ENCODE measurements at places on chromosomes 16 and 17.

- H3K36me3 ChIP-seq = peaks cover 2% of the 10 kb centered on the region
- peaks cover 66% of the 10 kb centered on the region for H3K27me3 ChIP-seq
- no peaks in the 10 kb centered on the region for H3K4me1 ChIP-seq
- DNase-seq = no peak
- H3K4me3 ChIP-seq = no peak overlapping the region
- H3K27ac ChIP-seq = no peak overlapping the region
These were observed 26.6 kb downstream of the ENGASE start for GRCh38 chr17:79101111-79101673.

DNA sequence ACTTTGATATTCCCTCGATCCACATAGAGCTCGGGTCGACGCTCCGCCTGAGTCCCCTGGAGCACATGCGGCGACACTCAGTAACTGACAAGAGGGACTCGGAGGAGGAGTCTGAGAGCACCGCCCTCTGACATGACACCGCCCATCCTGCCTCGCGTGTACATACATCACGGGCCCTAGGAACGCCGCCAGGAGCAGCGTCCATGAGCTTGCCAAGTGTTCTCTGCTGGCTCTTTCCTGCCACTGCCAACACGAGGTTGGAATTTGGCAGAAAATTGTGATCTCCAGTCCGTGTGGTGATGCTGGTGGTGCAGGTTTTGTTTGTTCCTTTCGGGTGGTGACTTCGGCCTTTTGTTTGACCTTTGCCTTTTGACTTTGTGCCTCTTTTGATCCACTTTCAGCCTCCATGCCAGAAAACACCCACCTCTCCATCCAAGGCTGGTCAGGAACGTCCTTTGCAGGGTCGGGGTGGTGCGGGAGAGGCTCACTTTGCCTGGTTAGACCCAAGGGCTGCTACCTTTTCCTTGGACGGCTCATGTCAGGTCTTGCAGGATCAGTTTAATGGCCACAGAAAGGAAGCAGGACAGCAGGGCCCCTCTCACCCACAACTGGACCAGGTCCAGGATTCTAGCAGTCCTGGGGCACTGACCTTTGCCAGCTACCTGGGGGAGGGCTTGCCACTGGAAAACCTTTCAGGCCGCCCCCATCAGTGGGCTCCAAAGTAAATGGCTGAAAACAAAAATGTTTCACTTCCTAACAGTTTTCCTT, 27.6 kb downstream of the ELAC2 start:
- H3K4me1 ChIP-seq = no peaks in the 10 kb centered on the region
- H3K27ac ChIP-seq = no peak overlapping the region
- H3K4me3 ChIP-seq = no peak overlapping the region
- DNase-seq = no peak
- H3K36me3 ChIP-seq = peaks cover 27% of the 10 kb centered on the region
- H3K27me3 ChIP-seq = no peaks in the 10 kb centered on the region

- H3K4me3 ChIP-seq = no peak overlapping the region
- no peak for DNase-seq
- no peaks in the 10 kb centered on the region for H3K4me1 ChIP-seq
- no peaks in the 10 kb centered on the region for H3K36me3 ChIP-seq
- no peak overlapping the region for H3K27ac ChIP-seq
These were observed 220.5 kb upstream of the CDH11 start for GRCh38 chr16:65342231-65342866.

GRCh38 chr17:59160157-59161025, 4.8 kb downstream of the PRR11 start:
- H3K36me3 ChIP-seq = peaks cover 7% of the 10 kb centered on the region
- no peak for DNase-seq
- peak overlapping the region; percentile 86 for H3K27ac ChIP-seq

GRCh38 chr17:40699371-40699770, 4.2 kb downstream of the KRT24 start:
- peaks cover 63% of the 10 kb centered on the region for H3K27me3 ChIP-seq
- H3K4me1 ChIP-seq = no peaks in the 10 kb centered on the region
- H3K36me3 ChIP-seq = no peaks in the 10 kb centered on the region
- no peak overlapping the region for H3K27ac ChIP-seq
- no peak overlapping the region for H3K4me3 ChIP-seq

GRCh38 chr16:9969580-9969979, 212.6 kb downstream of the GRIN2A start:
- no peaks in the 10 kb centered on the region for H3K36me3 ChIP-seq
- H3K27me3 ChIP-seq = peaks cover 26% of the 10 kb centered on the region
- DNase-seq = no peak
- H3K4me1 ChIP-seq = no peaks in the 10 kb centered on the region
- H3K4me3 ChIP-seq = no peak overlapping the region
- H3K27ac ChIP-seq = no peak overlapping the region

GRCh38 chr17:20294120-20294519, 173.2 kb downstream of the LGALS9B start:
- no peaks in the 10 kb centered on the region for H3K4me1 ChIP-seq
- H3K27me3 ChIP-seq = peaks cover 10% of the 10 kb centered on the region

DNA sequence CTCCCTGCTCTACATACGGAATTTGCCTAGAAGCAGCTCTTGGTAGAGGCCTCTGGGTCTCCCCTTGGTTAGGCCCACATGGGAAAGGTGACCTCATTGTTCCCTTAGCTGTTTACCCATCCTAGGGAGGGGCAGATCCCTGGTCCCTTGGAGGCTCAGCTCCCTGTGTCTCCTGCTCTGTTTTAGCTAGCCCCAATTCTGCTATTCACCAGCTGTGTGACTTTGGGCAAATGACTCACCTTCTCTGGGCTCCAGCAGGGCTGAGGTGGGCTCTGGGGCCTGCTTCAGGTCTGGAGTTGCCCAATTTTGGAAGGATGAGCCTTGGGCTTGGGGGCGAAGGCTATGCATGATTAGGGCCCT, 3.9 kb downstream of the ABCC3 start:
- no peak for DNase-seq
- no peak overlapping the region for H3K4me3 ChIP-seq
- H3K36me3 ChIP-seq = no peaks in the 10 kb centered on the region
- peaks cover 56% of the 10 kb centered on the region for H3K27me3 ChIP-seq

DNA sequence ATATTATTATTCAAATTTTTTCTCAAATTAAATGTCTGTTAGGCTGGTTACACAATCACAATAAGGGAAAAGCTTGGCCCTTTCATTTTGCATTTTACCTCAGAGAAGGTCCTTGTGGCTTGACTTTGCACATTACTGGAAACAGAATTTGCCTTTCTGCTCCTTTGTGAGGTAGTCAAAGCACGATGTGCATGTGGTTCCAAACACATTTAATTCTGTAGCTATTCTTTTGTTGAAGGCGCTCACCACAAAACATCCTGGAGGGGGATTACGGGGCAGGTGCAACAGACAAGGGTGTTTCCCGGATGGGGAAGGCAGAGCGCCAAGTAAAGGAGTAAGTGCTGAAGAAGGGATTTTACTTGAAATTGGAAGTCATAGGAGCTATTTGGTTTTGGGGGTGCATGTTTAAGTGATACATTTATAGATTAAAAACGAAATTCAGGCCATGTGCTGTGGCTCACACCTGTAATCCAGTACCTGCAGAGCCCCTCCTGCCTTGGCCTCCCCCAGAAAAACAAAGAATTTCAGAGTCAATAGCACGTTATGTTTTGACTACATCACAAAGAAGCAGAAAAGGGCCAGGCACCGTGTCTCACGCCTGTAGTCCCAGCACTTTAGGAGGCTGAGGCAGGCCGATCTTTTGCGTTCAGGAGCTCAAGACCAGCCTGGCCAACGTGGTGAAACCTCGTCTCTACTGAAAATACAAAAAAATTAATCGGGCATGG, 31.2 kb upstream of the TENT4B start:
- H3K36me3 ChIP-seq = peaks cover 2% of the 10 kb centered on the region
- no peak overlapping the region for H3K4me3 ChIP-seq
- no peak for DNase-seq
- peaks cover 9% of the 10 kb centered on the region for H3K4me1 ChIP-seq

DNA sequence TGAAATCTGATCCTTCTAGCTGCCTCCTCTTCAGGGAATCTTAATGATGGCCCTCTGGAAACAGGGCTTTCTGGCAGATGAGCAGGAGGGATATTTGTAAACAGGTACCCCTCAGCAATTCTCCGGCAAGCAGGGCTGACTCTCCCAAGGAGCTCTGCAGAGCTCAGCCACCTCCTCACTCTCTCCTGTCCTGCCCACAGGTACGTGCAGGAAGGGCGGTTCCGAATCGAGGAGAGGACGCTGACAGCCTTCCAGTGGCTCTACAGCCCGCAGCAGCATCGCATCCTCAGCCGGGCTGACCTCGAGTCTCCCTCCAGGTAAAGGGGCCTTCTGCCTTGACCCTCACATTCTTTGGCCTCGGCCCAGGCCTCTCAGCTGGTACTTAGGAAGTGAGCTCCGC, 20.7 kb upstream of the CCDC92B start:
- no peak overlapping the region for H3K4me3 ChIP-seq
- no peak overlapping the region for H3K27ac ChIP-seq
- peaks cover 3% of the 10 kb centered on the region for H3K36me3 ChIP-seq
- no peak for DNase-seq

DNA sequence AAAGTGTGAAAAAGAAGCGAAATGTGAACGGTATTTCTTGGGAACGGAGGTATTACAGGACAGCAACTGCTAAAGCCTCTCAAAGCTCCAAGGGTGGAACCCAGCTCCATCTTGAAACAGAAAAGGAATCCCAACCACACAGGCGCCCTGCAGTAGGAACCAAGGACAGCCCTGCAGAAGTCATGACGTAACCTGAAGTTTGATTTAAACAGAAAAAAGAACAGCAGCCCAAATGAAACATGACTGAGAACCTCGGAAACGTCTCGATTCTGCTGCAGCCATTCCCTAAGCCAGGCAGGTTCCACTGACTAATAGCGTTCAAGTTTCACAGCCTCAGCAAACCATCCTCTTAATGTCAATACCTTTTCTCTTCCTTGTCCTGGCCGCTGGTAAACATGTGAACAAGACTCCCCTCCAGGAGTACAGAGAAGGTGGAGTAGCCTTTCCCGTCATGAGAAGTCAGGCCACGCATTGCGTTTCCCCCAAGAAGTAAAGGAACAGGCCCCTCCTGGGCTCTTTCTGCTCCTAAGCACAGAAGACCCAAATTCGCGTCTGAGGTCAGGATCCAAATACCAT, 20.1 kb downstream of the SIAH1 start:
- peaks cover 28% of the 10 kb centered on the region for H3K4me1 ChIP-seq
- no peaks in the 10 kb centered on the region for H3K27me3 ChIP-seq
- no peak overlapping the region for H3K27ac ChIP-seq
- no peak for DNase-seq
- peak overlapping the region; percentile 89 for H3K4me3 ChIP-seq
- H3K36me3 ChIP-seq = peaks cover 13% of the 10 kb centered on the region

GRCh38 chr17:65181237-65182061, 44.3 kb downstream of the RGS9 start:
- DNase-seq = no peak
- H3K36me3 ChIP-seq = peaks cover 9% of the 10 kb centered on the region
- H3K4me3 ChIP-seq = peak overlapping the region; percentile 64
- no peaks in the 10 kb centered on the region for H3K27me3 ChIP-seq
- H3K4me1 ChIP-seq = peaks cover 78% of the 10 kb centered on the region
- H3K27ac ChIP-seq = peak overlapping the region; percentile 88

DNA sequence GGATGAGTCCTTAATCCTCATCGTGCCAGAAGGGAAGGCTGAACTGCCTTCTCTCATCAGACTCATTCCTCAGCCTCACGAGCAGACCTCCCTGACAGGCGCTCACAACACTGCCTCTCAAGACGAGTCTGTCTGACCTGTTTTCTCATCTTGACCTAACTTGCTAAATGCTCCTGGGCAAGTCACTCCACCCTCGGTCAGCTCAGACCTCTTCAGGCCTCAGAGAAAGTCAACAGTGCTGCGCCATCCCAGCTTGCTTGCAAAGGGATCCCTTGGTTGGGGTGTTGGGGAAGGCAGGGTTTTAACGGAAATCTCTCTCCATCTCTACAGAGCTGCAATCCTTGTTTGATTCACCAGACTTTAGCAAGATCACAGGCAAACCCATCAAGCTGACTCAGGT, 15.0 kb downstream of the SERPINF1 start:
- no peaks in the 10 kb centered on the region for H3K27me3 ChIP-seq
- peaks cover 17% of the 10 kb centered on the region for H3K36me3 ChIP-seq
- H3K4me3 ChIP-seq = no peak overlapping the region

- peak overlapping the region; percentile 3 for H3K27ac ChIP-seq
These were observed 11.4 kb upstream of the APOH start for GRCh38 chr17:66240630-66241029.

- no peak for DNase-seq
- no peaks in the 10 kb centered on the region for H3K4me1 ChIP-seq
- peaks cover 5% of the 10 kb centered on the region for H3K27me3 ChIP-seq
- H3K36me3 ChIP-seq = no peaks in the 10 kb centered on the region
- no peak overlapping the region for H3K27ac ChIP-seq
- no peak overlapping the region for H3K4me3 ChIP-seq
These were observed 140.0 kb downstream of the CHD9NB start for GRCh38 chr16:52912565-52913173.

GRCh38 chr17:27633312-27634025, 2.5 kb downstream of the LGALS9 start:
- peaks cover 2% of the 10 kb centered on the region for H3K36me3 ChIP-seq
- peaks cover 41% of the 10 kb centered on the region for H3K4me1 ChIP-seq
- no peak for DNase-seq
- H3K27ac ChIP-seq = no peak overlapping the region
- no peaks in the 10 kb centered on the region for H3K27me3 ChIP-seq

GRCh38 chr16:89187770-89188392, 12.5 kb downstream of the SLC22A31 start:
- H3K27ac ChIP-seq = peak overlapping the region; percentile 92
- H3K27me3 ChIP-seq = no peaks in the 10 kb centered on the region
- H3K4me3 ChIP-seq = peak overlapping the region; percentile 44
- H3K4me1 ChIP-seq = no peaks in the 10 kb centered on the region
- H3K36me3 ChIP-seq = peaks cover 29% of the 10 kb centered on the region

- peaks cover 25% of the 10 kb centered on the region for H3K4me1 ChIP-seq
- H3K4me3 ChIP-seq = no peak overlapping the region
- peak overlapping the region; percentile 80 for H3K27ac ChIP-seq
These were observed 26.7 kb upstream of the JPT2 start for GRCh38 chr16:1651094-1651973.

- H3K27ac ChIP-seq = no peak overlapping the region
- peaks cover 12% of the 10 kb centered on the region for H3K36me3 ChIP-seq
- H3K27me3 ChIP-seq = no peaks in the 10 kb centered on the region
These were observed 21.9 kb upstream of the PHAF1 start for GRCh38 chr16:67087803-67088202.

DNA sequence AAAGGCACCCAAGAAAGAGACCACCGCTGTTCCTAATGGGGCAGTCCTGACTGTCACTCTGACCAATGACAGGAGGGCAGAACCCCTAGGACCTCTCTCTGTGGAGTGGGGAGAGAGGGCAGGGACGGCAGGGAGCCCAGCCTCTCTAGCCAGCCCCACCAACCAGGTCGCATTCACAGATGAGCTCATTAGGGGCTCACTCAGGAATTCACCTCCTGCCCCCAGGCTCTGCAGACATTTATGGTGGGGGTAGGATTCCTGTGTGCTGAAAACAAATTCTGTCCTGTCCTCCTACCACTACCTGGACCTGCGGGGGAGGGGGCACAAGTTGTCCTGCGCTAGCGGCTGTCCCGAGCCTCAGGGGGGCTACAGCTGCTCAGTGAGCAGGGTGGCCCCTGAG, 27.7 kb upstream of the GPRC5C start:
- peaks cover 10% of the 10 kb centered on the region for H3K27me3 ChIP-seq
- DNase-seq = no peak
- H3K4me1 ChIP-seq = no peaks in the 10 kb centered on the region
- H3K4me3 ChIP-seq = no peak overlapping the region
- no peak overlapping the region for H3K27ac ChIP-seq

All from central memory CD8-positive, alpha-beta T cell (primary cell).